ENCODE measurements at places on chromosomes 5 and 9. TPM values are rescaled to one million over a fixed set of nuclear protein-coding genes. Genes with fewer than 3 reads are reported as not detected.

Gene GRM6
- total RNA-seq = not detected

Gene PCDHGB6
- total RNA-seq = 2.6 TPM

Gene TAS2R1
- not detected for total RNA-seq

Gene AGXT2
- total RNA-seq = not detected

Gene ATOX1
- 196 TPM for total RNA-seq

Gene C9orf152
- total RNA-seq = not detected

Gene LHX2
- total RNA-seq = 0.56 TPM

Gene MLANA
- total RNA-seq = not detected

Gene CNTNAP3
- total RNA-seq = 0.05 TPM

Gene PELO
- total RNA-seq = 11.2 TPM

Gene INSYN2B
- 14.5 TPM for total RNA-seq

All from cardiac ventricle fibroblast (primary cell).